ENCODE measurements at places on chromosomes 4 and X. TPM values are rescaled to one million over a fixed set of nuclear protein-coding genes. Genes with fewer than 3 reads are reported as not detected.

PLK4 gene
- total RNA-seq = 45.6 TPM

MSANTD1 gene
- 0.39 TPM for total RNA-seq

AMTN gene
- total RNA-seq = not detected

CXorf51A gene
- not detected for total RNA-seq

RAPGEF2 gene
- 18.6 TPM for total RNA-seq

TRMT10A gene
- total RNA-seq = 8.9 TPM

ZNF157 gene
- 0.50 TPM for total RNA-seq

INTU gene
- 0.48 TPM for total RNA-seq

NKX3-2 gene
- not detected for total RNA-seq

STPG2 gene
- total RNA-seq = not detected

IL3RA gene
- 1.4 TPM for total RNA-seq

TNIP3 gene
- 12.3 TPM for total RNA-seq

FAM9B gene
- not detected for total RNA-seq

PABPC1L2A gene
- not detected for total RNA-seq

RAB40AL gene
- total RNA-seq = not detected

SCD5 gene
- total RNA-seq = 0.14 TPM

MTTP gene
- total RNA-seq = not detected

CTSO gene
- total RNA-seq = 2.6 TPM

MAGED4B gene
- 1.9 TPM for total RNA-seq

AFF1 gene
- total RNA-seq = 50.8 TPM

PAGE2B gene
- 0.70 TPM for total RNA-seq

Data from activated CD4-positive, alpha-beta memory T cell treated with anti-CD3 and anti-CD28 coated beads for 36 hours (primary cell).